ENCODE measurements at places on chromosomes 4 and X. TPM values are rescaled to one million over a fixed set of nuclear protein-coding genes. Genes with fewer than 3 reads are reported as not detected.

TCP11X1 gene
- not detected for total RNA-seq

- no peak for DNase-seq
Observed at GRCh38 chr4:118155516-118155915, 121.2 kb downstream of the NDST3 start.

C4orf50 gene
- total RNA-seq, result not detected

DNA sequence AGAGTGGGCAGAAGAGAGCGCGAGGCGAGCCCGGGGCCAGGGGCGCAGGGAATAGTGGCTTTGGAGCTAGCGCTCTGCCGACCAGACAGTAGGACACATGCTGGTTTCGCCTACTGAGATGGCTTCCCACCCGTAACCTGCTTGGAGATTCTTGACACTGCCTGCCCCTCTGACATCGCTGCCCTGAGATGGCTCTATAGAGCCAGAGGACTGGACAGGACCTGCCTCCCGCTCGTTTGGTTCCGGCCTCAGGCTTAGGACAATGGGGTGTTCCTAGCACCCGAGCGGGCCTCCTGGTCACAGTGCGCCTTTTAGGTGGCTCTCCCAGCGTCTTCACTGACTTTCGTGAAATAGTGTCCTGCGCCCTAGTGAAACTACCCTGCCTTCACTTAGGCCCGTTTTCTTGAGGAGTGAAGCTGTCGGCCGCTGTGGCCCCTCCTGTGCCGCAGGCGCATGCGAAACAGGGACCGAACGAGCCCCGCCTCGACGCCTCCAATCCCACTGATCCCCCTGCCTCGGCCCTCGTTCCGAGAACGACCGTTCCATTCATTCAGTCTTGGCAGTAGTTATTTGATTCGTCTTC is 608 bp downstream of the TAF1 start:
- DNase-seq, result no peak

Data from HCT116 (cell line).